Karpas-422 (cell line): ENCODE measurements at places on chromosomes 7 and 10.

- no peak overlapping the region for H3K27ac ChIP-seq
- H3K4me3 ChIP-seq = no peak overlapping the region
Measured at GRCh38 chr7:18353339-18353738, 142.2 kb upstream of the HDAC9 start.

GRCh38 chr7:99325001-99325493, 651 bp upstream of the ARPC1A start:
- H3K4me1 ChIP-seq = peaks cover 39% of the 10 kb centered on the region
- peak overlapping the region; percentile 29; the same call in 1 of the 2 replicates for H3K27ac ChIP-seq
- H3K4me3 ChIP-seq = peak overlapping the region; percentile 89

- H3K27ac ChIP-seq = no peak overlapping the region
- no peaks in the 10 kb centered on the region for H3K27me3 ChIP-seq
- H3K4me1 ChIP-seq = no peaks in the 10 kb centered on the region
- H3K36me3 ChIP-seq = no peaks in the 10 kb centered on the region
Measured at GRCh38 chr10:10814069-10814468, 203.6 kb upstream of the CELF2 start.

- no peaks in the 10 kb centered on the region for H3K4me1 ChIP-seq
- no peaks in the 10 kb centered on the region for H3K27me3 ChIP-seq
- H3K27ac ChIP-seq = no peak overlapping the region
Measured at GRCh38 chr10:10959666-10960065, 58.0 kb upstream of the CELF2 start.

GRCh38 chr7:33554046-33554445, 351.3 kb upstream of the BMPER start:
- H3K27me3 ChIP-seq = no peaks in the 10 kb centered on the region; the same call in 1 of the 2 replicates
- H3K27ac ChIP-seq = no peak overlapping the region
- no peak overlapping the region for H3K4me3 ChIP-seq
- H3K4me1 ChIP-seq = no peaks in the 10 kb centered on the region

GRCh38 chr7:1667566-1668395, 2.3 kb upstream of the ELFN1 start:
- H3K27me3 ChIP-seq = no peaks in the 10 kb centered on the region
- no peak overlapping the region for H3K27ac ChIP-seq
- no peak overlapping the region for H3K4me3 ChIP-seq
- no peak for DNase-seq
- no peaks in the 10 kb centered on the region for H3K4me1 ChIP-seq

DNA sequence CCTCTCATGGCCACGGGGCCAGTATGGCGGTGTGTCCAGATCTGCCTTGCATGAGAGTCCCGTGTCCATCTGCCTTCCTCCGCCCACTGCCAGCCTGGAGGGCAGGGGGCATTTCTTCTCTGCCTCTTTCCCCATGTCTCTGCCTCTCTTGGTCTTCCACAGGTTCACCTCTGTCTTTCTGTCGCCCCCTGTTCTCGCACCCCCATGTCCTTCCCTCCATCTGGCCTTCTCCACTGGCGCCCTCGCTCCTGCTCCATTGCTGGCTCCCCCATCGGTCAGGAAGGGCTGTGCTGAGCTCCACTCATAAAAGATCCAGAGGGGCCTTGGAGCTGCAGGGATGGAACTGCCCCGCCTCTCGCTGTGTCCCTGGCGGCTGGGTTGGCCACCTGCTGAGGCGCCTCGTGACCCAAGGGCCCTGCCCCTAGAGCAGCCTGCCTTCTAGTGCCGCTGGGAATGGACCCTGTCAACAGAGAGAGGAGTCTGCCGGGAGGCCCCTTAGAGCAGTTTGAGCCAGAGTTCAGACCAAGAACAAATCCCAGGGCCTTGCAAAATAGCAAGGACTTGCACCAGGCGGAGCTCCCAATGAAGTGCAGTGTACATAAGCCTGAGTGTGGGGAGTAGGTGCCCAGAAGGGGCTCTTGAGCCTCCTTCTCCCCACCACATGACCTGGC, 42.0 kb downstream of the GOLGA7B start:
- H3K36me3 ChIP-seq = no peaks in the 10 kb centered on the region
- no peak overlapping the region for H3K4me3 ChIP-seq
- DNase-seq = no peak
- no peak overlapping the region for H3K27ac ChIP-seq
- no peaks in the 10 kb centered on the region for H3K27me3 ChIP-seq

DNA sequence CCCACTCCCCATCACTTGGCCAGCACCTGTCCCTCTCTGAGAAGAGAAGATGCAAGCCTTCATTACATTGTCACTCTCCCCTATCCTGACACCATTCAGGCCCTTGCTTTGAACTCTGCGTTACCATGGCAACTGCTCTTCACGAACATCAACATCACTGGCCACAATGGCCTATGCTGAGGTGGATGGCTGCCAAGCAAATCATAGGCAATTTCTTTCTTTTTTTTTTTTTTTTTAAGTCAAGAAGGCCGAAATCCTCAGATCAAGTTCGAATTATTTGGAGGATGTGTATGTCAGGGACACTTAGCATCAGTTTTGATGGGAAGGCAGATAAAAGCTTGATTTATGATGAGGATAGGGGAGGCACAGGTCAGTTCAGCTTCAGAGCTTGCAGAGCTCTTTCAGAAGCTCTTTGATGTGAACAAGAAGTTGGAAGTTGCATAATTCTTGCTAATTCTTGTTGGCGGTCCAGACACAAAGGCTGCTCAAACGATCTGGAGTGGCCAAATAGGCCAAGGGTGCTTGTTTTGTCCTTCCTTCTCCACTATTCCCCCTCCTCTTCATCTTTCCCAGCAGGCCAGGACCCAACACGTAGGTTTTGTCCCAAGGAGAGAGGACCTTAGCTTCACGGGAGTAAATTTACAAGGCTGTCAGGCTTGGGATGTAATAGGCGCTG, 179.9 kb upstream of the NPVF start:
- no peaks in the 10 kb centered on the region for H3K4me1 ChIP-seq
- no peak overlapping the region for H3K27ac ChIP-seq
- no peak for DNase-seq
- no peaks in the 10 kb centered on the region for H3K27me3 ChIP-seq
- H3K36me3 ChIP-seq = no peaks in the 10 kb centered on the region

- no peak overlapping the region for H3K4me3 ChIP-seq
- no peaks in the 10 kb centered on the region for H3K27me3 ChIP-seq
- no peak overlapping the region for H3K27ac ChIP-seq
- H3K4me1 ChIP-seq = no peaks in the 10 kb centered on the region; the same call in 1 of the 2 replicates
Measured at GRCh38 chr7:135833642-135834041, 85.0 kb upstream of the FAM180A start.

DNA sequence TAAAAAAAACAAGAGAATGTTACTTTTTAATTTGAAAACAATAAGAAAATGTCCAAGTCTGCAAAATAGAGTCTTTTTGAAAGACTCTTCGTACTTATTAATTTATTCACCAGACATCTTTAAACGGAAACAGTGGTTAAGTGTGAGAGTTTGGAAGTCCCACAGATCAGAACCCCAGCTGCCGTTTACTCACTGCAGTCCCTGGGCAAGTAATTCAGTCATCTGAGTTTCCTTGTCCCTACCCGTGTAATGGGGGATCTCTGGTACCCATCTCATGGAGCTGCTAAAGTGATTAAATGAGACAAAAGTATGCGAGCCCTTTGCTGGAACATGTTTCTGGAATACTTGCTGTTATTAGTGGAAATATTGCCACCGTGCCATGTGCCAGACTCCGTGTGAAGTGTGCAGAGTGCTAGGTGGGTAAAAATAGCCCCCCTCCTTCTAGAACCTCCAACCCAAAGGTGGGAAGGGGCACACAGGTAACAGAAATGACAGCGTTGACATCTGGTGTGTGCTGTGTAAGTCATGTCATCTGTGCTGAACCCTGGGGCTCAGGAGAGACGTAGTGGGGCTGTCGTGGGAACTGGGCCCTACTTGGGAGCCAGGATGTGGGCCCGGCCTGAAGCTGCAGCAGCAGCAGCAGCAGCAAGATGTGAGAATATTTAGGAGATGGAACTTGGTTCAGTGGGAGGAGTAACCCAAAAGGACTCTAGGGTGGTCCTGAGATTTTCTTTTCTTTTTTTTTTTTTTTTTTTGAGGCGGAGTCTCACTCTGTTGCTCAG, 140.5 kb downstream of the CUX1 start:
- DNase-seq = peak; percentile 73
- H3K27ac ChIP-seq = peak overlapping the region; percentile 96
- H3K4me1 ChIP-seq = peaks cover 69% of the 10 kb centered on the region
- no peaks in the 10 kb centered on the region; the same call in 1 of the 2 replicates for H3K36me3 ChIP-seq
- H3K27me3 ChIP-seq = no peaks in the 10 kb centered on the region
- H3K4me3 ChIP-seq = 0 out of 2 replicates have a peak overlapping the region, but pooled peaks have one; percentile 20

- H3K27ac ChIP-seq = no peak overlapping the region
- H3K36me3 ChIP-seq = no peaks in the 10 kb centered on the region
Measured at GRCh38 chr10:11702264-11702663, 39.9 kb upstream of the ECHDC3 start.

- H3K27me3 ChIP-seq = no peaks in the 10 kb centered on the region
- peak; percentile 50 for DNase-seq
- H3K4me3 ChIP-seq = peak overlapping the region; percentile 40; the same call in 1 of the 2 replicates
- H3K27ac ChIP-seq = no peak overlapping the region
- peaks cover 21% of the 10 kb centered on the region for H3K4me1 ChIP-seq
- H3K36me3 ChIP-seq = no peaks in the 10 kb centered on the region
Measured at GRCh38 chr10:118394301-118395200, 52.4 kb upstream of the FAM204A start.

GRCh38 chr7:953547-954327, 743 bp downstream of the ADAP1 start:
- peaks cover 24% of the 10 kb centered on the region for H3K4me1 ChIP-seq
- H3K4me3 ChIP-seq = no peak overlapping the region

GRCh38 chr7:129471402-129471827, 30.9 kb upstream of the SMKR1 start:
- no peaks in the 10 kb centered on the region for H3K27me3 ChIP-seq
- no peak overlapping the region for H3K4me3 ChIP-seq
- DNase-seq = no peak
- no peaks in the 10 kb centered on the region for H3K36me3 ChIP-seq
- H3K4me1 ChIP-seq = no peaks in the 10 kb centered on the region

GRCh38 chr7:38681882-38682281, 50.7 kb upstream of the AMPH start:
- H3K27me3 ChIP-seq = no peaks in the 10 kb centered on the region
- no peak overlapping the region for H3K27ac ChIP-seq
- no peaks in the 10 kb centered on the region for H3K4me1 ChIP-seq
- no peak overlapping the region for H3K4me3 ChIP-seq
- no peak for DNase-seq

DNA sequence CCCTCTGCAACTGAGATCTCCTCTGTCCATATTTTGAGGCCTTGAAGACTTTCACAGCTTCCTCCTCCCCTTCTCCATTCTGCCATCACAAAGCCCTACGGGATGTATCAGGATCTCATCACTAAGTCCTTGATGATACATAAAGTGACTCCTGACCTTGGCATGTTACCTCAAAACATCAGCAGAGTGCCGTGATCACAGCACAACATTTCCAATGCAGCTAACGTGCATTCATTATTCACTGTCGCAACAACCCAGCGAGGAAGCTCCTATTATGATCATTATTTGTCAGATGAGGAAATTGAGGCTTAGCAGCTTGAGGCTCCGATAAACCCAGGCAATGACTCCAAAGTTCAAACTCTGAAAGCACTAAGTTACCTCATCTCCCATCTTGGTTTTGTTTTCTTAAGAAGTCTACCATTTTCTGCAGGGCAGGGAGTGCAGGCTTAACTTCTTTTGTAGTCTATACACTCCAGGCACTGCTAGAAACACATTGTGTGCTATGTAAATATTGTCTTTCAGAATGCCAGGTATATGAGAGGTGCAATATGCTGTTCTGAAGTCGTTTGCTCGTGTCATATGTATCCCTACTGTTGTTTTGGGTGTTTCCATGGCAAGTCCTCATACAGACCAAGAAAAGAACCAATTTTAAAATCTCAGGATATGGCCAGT, 80.6 kb upstream of the C1QL3 start:
- no peaks in the 10 kb centered on the region for H3K27me3 ChIP-seq
- H3K4me1 ChIP-seq = no peaks in the 10 kb centered on the region
- no peak overlapping the region for H3K4me3 ChIP-seq
- no peak overlapping the region for H3K27ac ChIP-seq
- no peaks in the 10 kb centered on the region for H3K36me3 ChIP-seq

DNA sequence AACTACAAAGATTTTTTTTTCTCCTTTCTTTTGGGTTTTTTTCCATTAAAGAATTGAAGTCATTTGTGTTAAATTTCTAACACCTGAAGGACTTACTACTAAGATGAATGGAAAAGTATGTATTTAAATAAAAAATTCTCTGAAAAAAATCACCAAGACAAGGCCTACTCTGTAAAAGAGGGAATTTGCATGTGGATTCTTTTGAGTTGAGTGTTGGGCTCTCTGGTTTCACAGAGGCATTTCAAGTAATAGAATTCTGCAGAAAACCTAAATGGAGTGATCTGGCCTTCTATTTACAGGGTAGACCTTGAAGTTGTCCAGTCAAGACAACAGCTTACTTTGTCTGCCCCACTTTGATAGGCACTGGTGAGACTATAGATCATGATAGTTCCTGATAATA, 4.1 kb downstream of the LRRC17 start:
- H3K36me3 ChIP-seq = no peaks in the 10 kb centered on the region
- no peak overlapping the region for H3K4me3 ChIP-seq
- H3K27me3 ChIP-seq = no peaks in the 10 kb centered on the region
- no peak overlapping the region for H3K27ac ChIP-seq
- H3K4me1 ChIP-seq = no peaks in the 10 kb centered on the region
- no peak for DNase-seq

- H3K4me3 ChIP-seq = no peak overlapping the region
- H3K4me1 ChIP-seq = no peaks in the 10 kb centered on the region
- H3K36me3 ChIP-seq = no peaks in the 10 kb centered on the region
Measured at GRCh38 chr10:51530541-51530940, 168.9 kb downstream of the CSTF2T start.

- DNase-seq = no peak
- H3K27me3 ChIP-seq = no peaks in the 10 kb centered on the region
- peaks cover 47% of the 10 kb centered on the region for H3K36me3 ChIP-seq
Measured at GRCh38 chr7:67309764-67310549, 313.3 kb downstream of the TYW1 start.

- no peak overlapping the region for H3K4me3 ChIP-seq
- no peaks in the 10 kb centered on the region for H3K27me3 ChIP-seq
- no peaks in the 10 kb centered on the region for H3K36me3 ChIP-seq
- no peaks in the 10 kb centered on the region for H3K4me1 ChIP-seq
- DNase-seq = no peak
Measured at GRCh38 chr10:114367351-114368056, 36.8 kb downstream of the AFAP1L2 start.

DNA sequence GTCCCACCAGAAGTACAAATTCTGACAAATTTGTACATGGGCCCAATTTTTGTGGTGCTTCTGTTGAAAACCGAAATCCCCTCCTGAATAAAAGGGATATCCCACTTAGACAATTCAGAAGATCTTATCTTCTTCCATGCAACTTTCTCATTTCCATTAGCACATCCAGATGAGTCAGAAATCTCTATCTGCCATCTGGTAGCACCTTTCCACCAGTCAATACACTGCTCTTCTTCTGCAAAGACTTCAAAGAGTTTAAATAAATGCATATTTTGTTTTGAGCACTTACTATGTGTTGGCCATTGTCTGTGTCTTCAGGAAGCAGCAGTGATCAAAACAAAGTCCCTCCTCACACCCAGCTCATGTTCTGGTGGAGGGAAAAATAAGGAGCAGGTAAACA, 12.7 kb upstream of the KLF6 start:
- H3K27ac ChIP-seq = no peak overlapping the region
- H3K4me3 ChIP-seq = no peak overlapping the region
- no peaks in the 10 kb centered on the region for H3K4me1 ChIP-seq
- H3K36me3 ChIP-seq = no peaks in the 10 kb centered on the region

- H3K4me1 ChIP-seq = no peaks in the 10 kb centered on the region
- no peaks in the 10 kb centered on the region for H3K27me3 ChIP-seq
- H3K27ac ChIP-seq = no peak overlapping the region
- no peak overlapping the region for H3K4me3 ChIP-seq
- no peak for DNase-seq
- no peaks in the 10 kb centered on the region for H3K36me3 ChIP-seq
Measured at GRCh38 chr7:133040178-133040577, 41.7 kb downstream of the CHCHD3 start.
